Activated naive CD8-positive, alpha-beta T cell treated with anti-CD3 and anti-CD28 coated beads, Interleukin-2, amount 50 U/mL, for 24 hours (primary cell): ENCODE measurements at places on chromosomes 5 and 9.

DNA sequence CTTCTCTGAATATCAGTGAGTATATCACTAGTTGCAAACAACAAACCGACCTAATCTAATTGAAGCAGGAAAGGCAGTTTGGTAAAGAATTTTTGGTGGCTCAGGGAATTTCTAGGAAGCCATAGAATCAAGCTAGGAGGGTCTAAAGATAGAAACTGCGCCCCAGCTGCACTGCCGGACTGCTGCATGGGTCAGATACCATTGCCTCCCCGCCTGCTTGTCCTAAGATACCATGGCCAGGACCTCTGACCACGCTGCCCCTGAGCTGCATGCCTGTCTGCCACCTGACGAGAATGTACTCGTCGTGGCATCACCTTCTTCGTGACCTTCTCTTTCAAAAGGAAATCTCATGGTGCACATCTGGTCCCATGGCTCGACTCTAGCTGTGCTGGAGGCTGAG is 439.0 kb downstream of the ZSWIM6 start:
- no peak for DNase-seq

GRCh38 chr5:132264546-132265335 is 7.2 kb downstream of the PDLIM4 start:
- no peak for DNase-seq

- no peak for DNase-seq
Measured at GRCh38 chr5:173969167-173970049, 19.6 kb upstream of the C5orf47 start.

- no peak for DNase-seq
Measured at GRCh38 chr5:32100691-32101302, 73.3 kb downstream of the GOLPH3 start.

DNA sequence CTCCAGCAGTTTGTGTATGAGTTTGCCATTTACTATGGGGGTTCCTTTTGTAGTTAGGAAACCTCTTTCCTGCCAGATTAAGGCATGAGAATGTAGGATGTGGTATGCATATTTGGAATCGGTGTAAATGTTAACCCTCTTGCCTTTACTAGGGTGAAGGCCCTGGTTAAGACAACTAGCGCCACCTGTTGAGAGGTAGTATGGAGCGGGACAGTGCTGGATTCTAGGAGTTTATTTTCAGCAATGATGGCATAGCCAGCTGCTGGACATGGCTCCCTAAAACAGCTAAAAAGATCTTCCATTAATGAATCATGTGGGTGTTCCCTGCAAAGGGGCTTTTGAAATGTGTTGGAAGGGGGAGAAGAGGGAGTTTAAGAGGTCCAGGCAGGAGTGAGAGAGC is 30.7 kb upstream of the GPX3 start:
- DNase-seq: peak; percentile 6

- no peak for DNase-seq
Measured at GRCh38 chr9:16445141-16445920, 425.1 kb downstream of the BNC2 start.
